ENCODE measurements at places on chromosomes 3 and 15.

- DNase-seq: no peak
Observed at GRCh38 chr3:101932326-101933068, 83.2 kb downstream of the NFKBIZ start.

GRCh38 chr15:80697075-80697685 lies 2.1 kb downstream of the ABHD17C start:
- no peak for DNase-seq

DNA sequence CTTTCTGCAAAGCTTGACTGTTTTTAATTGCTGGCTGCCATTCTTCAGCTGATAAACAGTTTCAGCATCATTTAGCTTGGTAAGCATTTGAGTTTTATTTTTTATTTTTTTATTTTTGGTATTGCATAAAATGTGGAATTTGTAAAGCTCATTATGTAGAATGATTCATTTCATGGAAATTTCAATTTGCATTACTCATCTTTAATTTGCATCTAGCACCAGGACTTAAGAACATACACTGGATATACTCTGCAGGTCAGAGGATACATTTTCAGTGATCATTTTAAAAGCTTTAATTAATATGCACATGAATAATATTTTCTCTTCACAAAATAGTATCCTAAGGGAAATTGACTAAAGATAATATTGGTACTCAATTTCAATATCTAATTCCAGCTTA lies 732.4 kb upstream of the BCHE start:
- no peak for DNase-seq

GRCh38 chr15:25582886-25583285 lies 144.1 kb upstream of the UBE3A start:
- no peak for DNase-seq

- DNase-seq: no peak
Observed at GRCh38 chr3:153744889-153745288, 376.3 kb upstream of the ARHGEF26 start.

GRCh38 chr3:107962946-107963345 lies 127.9 kb downstream of the CD47 start:
- DNase-seq: no peak

GRCh38 chr3:76841747-76842146 lies 198.2 kb upstream of the ROBO2 start:
- no peak for DNase-seq

- DNase-seq: no peak
Observed at GRCh38 chr15:48336940-48337339, 5.7 kb downstream of the DUT start.

- no peak for DNase-seq
Observed at GRCh38 chr3:194225988-194226663, 90.2 kb downstream of the HES1 start.

DNA sequence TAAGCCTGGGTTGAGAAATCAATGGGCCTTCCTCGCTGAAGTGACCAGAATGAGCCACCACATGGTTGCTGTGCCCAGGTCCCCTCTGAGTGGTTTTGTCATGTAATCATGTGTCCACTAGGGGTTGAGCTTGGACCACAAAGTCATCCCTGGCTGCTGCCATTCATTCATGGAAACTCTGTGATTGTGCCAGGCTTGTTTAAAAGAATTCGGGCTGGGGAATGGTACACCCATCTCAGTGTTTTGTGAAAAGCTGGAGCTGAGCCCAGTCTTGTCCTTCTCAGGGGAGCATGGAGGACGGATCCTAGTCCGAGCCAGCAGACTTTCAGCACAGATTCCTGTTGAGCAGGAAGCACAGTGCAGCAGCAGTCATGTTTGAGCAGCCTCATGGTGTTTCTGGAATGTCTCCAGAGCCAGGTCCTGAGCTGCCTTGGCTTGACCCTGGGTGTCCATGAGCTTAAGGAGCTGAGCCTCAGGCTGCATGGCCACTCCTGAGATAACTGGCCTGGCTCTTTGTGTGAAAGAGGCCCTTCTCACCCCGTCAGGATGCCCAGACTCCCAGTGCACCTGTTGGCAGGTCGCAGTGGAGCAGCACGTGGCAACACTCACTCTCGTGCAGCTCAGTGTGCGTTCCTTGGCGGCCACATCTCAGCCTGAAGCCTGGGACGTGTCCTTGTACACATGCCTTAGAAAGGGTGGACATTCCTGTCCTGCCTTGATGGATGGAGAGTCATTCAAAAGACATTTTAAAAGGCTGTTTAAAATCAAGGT lies 260.3 kb upstream of the TPM1 start:
- peak; percentile 29 for DNase-seq

- no peak for DNase-seq
Observed at GRCh38 chr3:65425880-65426279, 612.8 kb downstream of the MAGI1 start.

GRCh38 chr3:129953621-129954020 lies 20.9 kb upstream of the TRH start:
- DNase-seq: no peak

- no peak for DNase-seq
Observed at GRCh38 chr3:159480046-159480445, 508.6 kb upstream of the IL12A start.

- DNase-seq: no peak
Observed at GRCh38 chr3:122215592-122216298, 32.3 kb downstream of the CASR start.

- DNase-seq: no peak
Observed at GRCh38 chr3:8472549-8472948, 29.1 kb upstream of the LMCD1 start.

All from H54 (cell line).